Right atrium auricular region (tissue), 2 donors: ENCODE measurements at places on chromosomes 6 and 20. TPM values are rescaled to one million over a fixed set of nuclear protein-coding genes. Genes with fewer than 3 reads are reported as not detected.

Gene GPX5
- not detected for total RNA-seq

DNA sequence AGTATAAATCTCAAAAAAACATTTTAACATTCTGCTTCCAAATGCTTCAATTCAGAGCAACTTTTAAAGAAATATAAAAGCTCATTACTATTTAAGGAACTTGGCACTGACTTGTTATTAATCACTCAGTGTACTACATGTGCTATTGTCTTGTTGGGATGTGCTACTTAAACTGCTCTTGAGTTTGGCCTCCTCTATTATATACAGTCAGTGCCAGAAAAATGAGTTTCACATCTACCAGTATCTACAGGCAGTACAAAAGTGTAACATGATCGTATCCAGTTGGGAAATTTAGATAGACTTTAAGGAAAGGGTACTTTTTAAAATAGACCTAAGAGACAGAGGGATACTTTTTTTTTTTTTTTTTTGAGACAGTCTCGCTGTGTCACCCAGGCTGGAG, 627.3 kb upstream of the SLC35B3 start:
- DNase-seq, result no peak

Gene F13A1
- 30.4 TPM for total RNA-seq

- DNase-seq, result no peak
Observed at GRCh38 chr20:3238616-3239025, 369 bp downstream of the SLC4A11 start.

Gene PAK5
- not detected for total RNA-seq

Gene PNLDC1
- total RNA-seq, result 0.33 TPM

- peak; percentile 77 for DNase-seq
Observed at GRCh38 chr20:38270869-38271605, 10.5 kb upstream of the KIAA1755 start.

GRCh38 chr6:28537065-28537464, 11.4 kb downstream of the GPX5 start:
- DNase-seq, result no peak

Gene SSR1
- 30.2 TPM for total RNA-seq

- no peak for DNase-seq
Observed at GRCh38 chr6:47288267-47289090, 21.2 kb downstream of the TNFRSF21 start.

DNA sequence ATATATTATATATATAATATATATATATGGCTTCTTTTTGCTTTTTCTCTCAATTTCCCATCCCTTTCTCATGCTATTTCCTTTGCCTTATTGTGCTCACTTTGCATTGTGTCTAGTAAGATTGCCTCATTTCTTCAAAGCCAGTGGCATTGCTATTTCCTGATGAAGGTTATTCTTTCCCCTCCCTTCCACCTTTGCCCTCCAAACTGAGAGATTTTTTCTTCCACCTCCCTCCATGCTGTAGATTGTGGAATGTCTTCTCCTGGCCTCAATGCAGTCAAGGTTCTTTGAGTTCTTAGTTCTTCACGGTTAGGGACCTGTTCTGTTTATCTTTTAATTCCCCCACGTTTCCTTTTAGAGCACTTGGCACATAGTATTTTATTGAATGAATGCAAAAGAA, 17.2 kb downstream of the SH3BGRL2 start:
- DNase-seq, result no peak

GRCh38 chr6:168042426-168043192, 36.4 kb downstream of the FRMD1 start:
- DNase-seq, result no peak

DNA sequence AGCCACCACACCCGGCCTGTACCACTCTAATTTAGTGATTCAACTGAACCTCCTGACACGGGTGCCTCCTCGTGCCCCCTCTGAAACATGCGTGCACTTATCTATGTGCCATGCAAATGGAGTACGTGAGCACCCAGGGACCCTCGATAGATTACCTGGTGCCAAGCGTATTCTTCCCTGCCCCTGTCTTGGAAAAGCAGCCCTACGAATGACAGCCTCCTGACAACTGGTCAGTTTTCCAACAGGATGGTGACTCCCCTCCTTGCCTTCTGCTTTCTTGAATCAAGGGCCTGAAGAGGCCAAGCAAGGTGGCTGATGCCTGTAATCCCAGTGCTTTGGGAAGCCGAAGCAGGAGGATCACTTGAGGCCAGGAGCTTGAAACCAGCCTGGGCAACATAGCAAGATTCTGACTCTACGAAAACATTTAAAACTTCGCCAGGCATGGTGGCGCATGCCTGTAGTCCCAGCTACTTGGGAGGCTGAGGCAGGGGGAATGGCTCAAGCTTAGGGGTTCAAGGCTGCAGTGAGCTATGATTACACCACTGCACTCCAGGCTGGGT, 25.4 kb upstream of the SYNJ2 start:
- no peak for DNase-seq

GRCh38 chr6:95866732-95867131, 149.0 kb upstream of the FUT9 start:
- no peak for DNase-seq

- DNase-seq, result no peak
Observed at GRCh38 chr6:5524110-5524509, 262.8 kb downstream of the FARS2 start.

Gene ZNFX1
- 20.7 TPM for total RNA-seq

Gene OR2H1
- not detected for total RNA-seq

Gene NEDD9
- total RNA-seq, result 56.2 TPM

DNA sequence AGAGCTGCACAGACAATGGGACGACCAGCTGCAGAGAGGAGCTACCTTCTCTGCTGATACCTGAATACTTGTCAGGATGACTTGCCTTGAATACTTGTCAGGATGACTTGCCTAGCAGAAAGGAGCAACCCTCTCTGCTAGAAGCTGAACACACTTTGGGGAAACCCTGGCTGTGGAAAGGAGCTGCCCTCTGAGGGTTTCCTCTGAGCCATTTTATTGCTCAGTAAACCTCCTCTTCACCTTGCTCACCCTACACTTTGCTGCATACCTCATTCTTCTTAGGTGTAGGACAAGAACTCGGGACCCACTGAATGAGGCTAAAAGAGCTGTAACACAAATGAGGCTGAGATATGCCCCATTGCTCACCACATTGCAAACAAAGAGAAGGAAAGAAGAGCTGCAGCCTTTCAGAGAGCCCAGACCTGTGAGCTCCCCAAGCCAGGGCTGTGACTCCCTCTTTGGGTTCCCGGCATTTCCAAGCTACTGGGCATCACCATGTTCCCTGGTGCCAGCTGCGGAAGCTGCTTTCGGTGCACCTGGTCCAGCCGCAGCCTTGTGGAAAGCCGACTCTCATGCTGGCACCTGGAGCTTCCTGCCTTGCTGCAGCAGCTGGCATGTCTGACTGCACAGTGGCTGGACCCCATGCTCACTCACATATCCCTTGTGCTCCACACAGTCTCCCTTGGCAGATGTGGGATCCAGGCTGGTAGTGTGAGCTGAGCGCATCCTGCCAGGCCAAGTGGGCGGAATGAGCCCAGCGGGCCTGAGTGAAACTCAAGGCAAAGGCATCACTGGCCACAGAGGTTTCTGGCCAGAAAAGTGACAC, 106.7 kb upstream of the AHI1 start:
- DNase-seq, result no peak

- DNase-seq, result no peak
Observed at GRCh38 chr20:53384392-53384791, 209.2 kb downstream of the ZNF217 start.

DNA sequence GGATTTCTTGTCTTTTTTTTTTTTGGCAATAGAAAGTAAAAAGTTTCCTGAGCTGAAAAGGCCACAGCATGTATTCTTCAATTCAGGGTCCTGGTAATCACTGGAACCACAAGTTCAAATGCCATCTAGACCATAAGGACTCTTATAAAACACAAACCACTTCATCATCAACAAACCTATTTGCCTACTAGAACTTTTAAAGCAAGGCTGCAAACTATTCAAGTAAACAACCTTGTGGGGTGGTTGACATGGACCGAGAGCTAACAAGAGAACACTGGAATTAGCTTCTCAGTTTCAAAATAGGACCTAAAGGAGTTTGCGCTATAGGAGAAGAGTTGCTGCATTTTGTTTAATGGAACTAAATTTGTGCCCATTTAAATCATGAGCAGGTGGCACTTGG, 215.9 kb downstream of the ATXN1 start:
- no peak for DNase-seq

- no peak for DNase-seq
Observed at GRCh38 chr20:17969278-17969883, 563 bp downstream of the MGME1 start.

DNA sequence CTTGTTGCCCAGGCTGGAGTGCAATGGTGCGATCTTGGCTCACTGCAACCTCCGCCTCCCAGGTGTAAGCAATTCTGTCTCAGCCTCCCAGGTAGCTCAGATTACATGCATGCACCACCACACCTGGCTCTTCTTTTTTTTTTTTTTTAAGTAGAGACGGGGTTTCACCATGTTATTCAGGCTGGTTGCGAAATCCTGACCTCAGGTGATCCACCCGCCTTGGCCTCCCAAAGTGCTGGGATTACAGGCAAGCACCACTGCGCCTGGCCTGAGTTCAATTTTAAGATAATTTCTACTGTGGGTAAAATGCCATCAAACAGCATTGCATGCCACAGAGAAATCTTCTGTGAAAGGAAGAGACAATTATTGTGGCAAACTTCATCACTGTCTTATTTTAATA, 633.1 kb downstream of the KIF16B start:
- DNase-seq, result no peak

GRCh38 chr6:95142101-95142500, 435.2 kb upstream of the MANEA start:
- DNase-seq, result no peak

DNA sequence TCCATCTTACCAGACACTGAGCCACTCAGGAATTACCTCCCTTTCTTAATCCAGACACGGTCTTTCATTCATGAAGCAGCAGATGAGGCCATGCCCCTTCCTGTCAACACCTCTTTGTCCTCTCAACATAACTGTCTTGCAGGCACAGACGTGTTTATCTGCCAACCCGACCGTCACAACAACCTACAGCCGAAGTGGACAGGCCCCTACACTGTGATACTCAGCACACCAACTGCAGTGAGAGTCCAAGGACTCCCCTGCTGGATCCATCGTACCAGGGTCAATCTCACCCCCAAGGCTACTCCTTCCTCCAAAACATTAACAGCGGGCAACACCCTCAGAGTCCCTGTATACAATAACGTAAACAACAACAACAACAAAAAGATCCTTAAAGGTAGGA, 30.6 kb upstream of the ULBP3 start:
- no peak for DNase-seq

Gene RFX6
- total RNA-seq, result not detected

- DNase-seq, result no peak
Observed at GRCh38 chr20:9353180-9353915, 161.0 kb upstream of the LAMP5 start.

Gene ULBP1
- 0.11 TPM for total RNA-seq

Gene FRK
- total RNA-seq, result 6.3 TPM

Gene WFDC10B
- total RNA-seq, result not detected
